ENCODE measurements at places on chromosomes 2 and 18.

DNA sequence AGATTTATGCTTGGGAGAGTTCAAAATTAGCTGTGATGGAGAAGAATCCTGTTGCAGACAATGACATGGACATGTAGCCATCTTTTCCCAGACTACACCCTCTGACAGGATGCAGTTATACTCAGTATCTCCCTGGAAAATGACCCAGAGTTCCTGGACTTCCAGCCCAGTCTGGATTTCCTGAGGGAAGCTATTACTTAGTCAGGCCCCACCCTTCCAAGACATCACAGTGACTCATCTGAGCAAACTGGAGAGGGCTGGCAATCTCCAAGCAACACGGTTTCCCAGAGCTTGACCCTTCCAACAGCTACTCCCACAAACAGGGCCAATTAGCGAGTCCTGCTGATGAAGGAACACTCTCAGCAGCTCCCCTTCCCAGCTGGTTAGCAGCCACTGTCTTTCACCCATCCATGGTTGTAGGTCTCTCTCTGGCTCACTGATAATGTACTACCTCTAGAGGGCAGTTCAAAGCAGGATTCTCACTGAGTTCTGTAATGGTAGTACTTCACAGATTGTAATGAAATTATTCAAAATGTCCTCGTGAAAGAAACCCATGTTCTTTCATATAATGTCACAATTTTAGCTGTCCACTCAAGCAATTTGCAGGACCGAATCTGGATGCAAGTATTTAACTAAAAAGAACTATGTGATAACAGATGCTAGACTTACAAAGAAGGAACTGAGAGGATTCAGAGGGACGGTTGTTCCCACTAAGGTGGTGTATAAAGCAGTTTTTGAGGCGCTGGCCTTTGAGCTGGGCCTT, 110.2 kb downstream of the MDH1 start:
- peak; percentile 84 for DNase-seq

GRCh38 chr18:62122330-62122729, 64.5 kb downstream of the PIGN start:
- no peak for DNase-seq

DNA sequence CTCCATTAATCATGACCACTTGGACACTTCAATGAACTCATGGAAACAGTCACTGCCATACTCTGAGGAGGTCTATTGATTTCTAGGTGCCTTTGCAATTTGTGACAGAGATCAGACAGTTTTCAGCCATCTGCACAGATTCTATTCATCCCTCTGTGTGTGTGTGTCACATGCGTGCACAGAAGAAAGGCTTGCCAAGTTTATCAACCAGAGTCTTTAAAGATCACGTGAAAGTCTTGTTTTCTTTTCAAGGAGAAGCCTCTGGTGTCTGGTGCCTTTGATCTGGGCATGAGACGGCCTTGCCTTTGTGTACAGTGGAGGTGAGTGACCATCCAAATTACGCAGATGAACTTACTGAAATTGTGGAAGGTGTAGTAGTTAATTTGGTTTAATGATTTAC, 164.2 kb downstream of the VAPA start:
- no peak for DNase-seq

DNA sequence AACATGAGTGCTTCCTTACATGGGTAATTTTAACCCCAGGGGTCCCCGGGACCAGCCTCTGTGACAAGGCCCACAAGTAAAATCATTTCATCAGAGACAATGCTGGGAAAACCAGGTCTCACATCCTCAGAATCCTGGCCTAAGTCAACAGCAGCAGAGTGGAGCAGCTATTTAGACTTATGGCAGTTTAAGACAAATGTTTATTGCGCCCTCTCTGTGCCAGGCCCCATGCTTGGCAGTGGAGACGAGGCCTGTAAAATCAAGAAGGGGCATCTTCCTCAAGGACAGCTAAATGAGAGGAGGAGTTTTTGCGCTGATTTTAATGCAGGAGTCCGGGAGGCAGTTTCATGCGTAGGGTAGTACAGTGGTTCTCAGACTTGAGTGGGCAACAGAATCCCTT, 56.0 kb upstream of the ACAA2 start:
- no peak for DNase-seq

- peak; percentile 35 for DNase-seq
These were observed 31.1 kb upstream of the GMCL1 start for GRCh38 chr2:69798290-69798908.

GRCh38 chr2:240520974-240521350, 36.8 kb downstream of the ANKMY1 start:
- no peak for DNase-seq

DNA sequence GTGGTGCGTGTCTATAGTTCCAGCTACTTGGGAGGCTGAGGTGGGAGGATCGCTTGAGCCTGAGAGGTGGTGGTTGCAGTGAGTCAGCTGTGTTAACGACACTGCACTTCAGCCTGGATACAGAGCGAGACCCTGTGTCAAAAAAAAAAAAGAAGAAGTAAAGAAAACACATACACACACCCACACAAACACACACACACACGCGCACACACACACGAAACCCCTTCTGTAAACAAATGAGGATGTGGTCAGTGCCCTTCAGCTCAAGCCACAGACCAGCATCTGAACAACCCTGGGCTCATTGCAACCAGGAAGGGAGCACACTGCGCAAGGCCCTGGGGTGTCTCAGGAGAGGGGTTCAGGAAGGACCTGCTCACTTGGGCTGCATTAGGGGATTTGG, 47.9 kb upstream of the KCNF1 start:
- no peak for DNase-seq

All from fibroblast of pulmonary artery (primary cell).